C1 segment of cervical spinal cord (tissue), 14 donors: ENCODE measurements at places on chromosomes 5 and 9.

- DNase-seq = no peak
These were observed 56.9 kb downstream of the AHRR start for GRCh38 chr5:378301-378891.

DNA sequence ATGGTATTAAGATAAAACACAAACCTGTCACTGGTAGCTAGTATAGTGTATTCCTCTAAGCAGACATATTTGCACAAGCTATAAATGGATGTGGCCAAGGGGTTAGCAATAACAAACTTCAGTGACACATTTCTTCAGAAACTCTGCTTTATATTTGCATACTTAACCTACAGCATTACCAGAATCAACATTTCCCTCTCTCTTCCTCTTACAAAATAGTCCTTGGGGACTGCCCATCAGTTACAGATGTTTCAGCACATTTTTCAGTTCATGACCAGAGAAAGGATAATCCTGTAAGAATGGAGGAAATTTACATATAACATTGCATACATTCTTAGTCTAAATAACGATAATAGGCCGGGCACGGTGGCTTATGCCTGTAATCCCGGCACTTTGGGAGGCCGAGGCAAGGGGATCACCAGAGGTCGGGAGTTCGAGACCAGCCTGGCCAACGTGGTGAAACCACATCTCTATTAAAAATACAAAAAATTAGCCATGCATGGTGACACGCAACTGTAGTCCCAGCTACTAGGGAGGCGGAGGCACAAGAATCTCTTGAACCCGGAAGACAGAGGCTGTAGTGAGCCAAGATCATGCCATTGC, 25.3 kb upstream of the SLC1A1 start:
- DNase-seq = no peak

DNA sequence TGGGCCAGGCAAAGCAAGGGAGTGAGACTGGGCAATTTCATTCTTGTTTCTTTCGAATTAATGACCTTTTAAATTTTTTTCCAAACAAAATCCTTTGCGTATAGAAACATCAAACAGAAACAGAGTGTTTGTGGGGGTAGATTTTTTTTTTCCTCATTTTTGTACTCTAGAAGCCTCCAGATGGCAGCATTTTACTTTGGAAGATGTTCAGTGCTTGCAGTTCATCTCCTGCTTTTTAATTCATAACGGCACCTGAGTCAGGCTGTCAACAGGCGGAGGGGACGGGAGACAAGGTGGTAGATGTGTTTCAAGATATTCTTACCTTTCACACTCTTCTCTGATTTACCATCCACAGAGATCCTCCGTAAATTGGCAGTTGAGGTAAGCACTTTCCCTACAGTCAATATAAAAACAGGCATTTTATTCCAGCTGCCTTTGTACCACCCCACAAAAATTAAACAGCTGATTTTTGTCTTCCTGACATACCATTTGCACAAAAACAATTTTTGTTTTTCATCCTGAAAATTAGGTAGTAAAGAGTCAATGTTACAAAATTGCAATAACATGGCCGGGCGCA, 99.5 kb upstream of the FBXL17 start:
- no peak for DNase-seq

- DNase-seq = no peak
These were observed 1.1 kb downstream of the FKBP15 start for GRCh38 chr9:113219969-113220368.

- no peak for DNase-seq
These were observed 427 bp downstream of the SERINC5 start for GRCh38 chr5:80255431-80255810.

GRCh38 chr5:78280261-78280660, 14.2 kb downstream of the AP3B1 start:
- DNase-seq = no peak

- no peak for DNase-seq
These were observed 32.5 kb downstream of the JAKMIP2 start for GRCh38 chr5:147750065-147750464.

- DNase-seq = no peak
These were observed 626.5 kb upstream of the ZNF608 start for GRCh38 chr5:125372694-125373631.

DNA sequence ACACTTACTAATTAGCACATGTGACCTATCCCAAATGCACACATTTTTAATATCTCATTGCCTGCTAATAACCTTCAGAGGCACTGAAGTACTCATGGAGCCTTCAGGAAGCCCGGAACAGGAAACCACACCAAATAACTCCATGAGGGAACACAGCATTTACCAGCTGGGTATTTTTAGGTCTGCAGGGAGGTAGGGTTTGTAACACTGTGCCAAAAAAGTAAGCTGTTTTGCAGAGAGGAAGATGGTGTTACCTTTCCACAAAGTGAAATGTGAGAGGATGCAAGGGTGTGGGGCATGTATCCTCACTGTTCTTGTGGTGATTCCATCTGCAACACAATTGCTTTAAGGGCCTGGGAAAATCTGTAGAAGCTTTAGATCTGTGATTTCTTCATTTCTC, 64.4 kb downstream of the NUDT12 start:
- DNase-seq = no peak

DNA sequence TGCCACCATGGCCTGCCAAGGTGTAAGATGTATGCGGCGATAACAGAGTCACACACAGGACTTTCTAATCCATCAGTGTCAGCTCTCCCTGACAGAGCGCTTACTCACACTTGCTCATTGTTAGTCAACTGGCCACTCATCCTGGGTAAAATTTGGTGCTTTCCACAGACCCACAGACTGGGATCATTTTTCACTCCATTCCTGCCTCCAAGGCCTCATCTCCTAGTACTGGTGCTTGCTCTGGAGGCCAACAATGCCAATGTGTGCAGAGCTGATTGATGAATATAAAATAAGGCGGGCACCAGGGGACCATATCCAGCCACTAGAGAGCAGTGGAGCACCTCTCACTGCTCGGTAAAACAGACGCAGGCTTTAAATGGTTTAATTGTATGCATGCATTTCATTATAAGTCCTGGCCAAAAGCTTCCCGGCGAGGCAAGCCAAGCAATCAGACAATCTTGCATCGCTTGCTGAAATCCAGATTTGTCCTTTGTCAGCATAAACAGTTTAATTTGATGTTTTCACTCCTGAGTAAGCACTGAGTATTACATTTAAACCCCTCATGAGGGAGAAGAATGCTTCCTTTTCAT, 22.3 kb downstream of the PSMB7 start:
- peak; percentile 28 for DNase-seq

- DNase-seq = no peak
These were observed 258.1 kb upstream of the EDIL3 start for GRCh38 chr5:84642795-84643194.

GRCh38 chr9:99039505-99040182, 65.3 kb upstream of the TGFBR1 start:
- DNase-seq = no peak

DNA sequence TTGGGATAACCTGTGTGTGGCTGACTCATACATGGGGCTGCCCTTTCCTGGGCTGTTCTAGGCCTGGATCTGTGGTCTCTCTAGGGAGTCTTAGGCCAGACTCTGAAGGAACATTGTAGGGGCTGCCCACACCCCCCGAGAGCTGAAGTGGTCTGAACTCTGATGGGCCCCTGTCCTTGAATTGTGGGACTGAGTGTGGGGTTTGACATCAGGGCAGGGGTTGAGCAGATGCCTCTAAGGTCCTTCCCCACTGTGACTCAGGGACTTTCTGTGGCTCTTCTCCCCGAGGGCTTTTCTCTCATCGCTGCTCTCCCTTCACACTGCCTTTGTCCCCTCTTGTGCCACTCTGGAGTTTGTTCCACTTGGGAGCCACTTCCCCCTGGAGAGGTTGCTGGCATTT, 215.0 kb downstream of the MELK start:
- DNase-seq = no peak

DNA sequence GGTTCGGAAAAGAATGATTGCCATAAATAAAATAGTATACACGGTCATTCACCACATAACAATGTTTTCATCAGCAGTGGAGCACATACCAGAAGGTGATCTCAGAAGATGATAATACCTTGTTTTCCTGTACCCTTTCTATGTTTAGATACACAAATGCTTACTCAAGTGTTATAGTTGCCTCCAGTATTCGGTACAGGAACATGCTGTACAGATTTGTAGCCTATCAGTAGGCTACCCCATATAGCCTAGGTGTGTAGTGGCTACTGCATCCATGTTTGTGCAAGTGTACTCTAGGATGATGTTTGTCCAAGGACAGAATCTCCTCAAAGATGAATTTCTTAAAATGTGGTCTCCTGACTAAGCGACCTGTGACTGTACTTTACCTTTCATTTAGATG, 59.2 kb downstream of the ICE1 start:
- no peak for DNase-seq

GRCh38 chr5:42751044-42751443, 5.6 kb upstream of the CCDC152 start:
- DNase-seq = no peak

DNA sequence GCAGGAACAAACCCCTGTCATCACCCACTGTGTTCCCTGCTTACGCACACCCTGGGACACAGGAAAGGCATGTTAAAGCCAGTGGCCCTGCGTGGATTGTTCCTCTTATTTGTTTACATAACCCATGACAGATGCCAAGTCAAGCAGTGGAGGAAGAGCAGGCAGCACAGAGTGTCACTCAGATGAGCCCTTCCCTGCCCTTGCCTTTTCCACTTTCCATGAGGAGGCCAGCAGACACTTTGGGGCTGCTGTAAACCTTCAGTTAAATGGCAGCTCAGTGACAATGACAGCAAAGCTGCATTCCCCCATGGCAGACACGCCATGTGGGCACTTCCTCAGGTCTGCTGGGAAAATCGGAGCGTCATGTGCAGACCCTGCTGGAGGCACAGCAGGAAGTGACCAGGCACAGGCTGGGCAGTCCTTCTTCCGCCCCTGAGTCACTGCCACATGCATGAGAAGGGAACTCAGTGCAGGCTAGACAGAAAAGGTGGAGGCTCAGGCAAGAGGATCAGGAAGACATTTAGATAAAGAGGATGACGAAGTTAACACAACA, 216.8 kb upstream of the PIK3R1 start:
- DNase-seq = no peak

GRCh38 chr9:29769019-29769418, 2195.7 kb upstream of the C9orf72 start:
- DNase-seq = no peak

DNA sequence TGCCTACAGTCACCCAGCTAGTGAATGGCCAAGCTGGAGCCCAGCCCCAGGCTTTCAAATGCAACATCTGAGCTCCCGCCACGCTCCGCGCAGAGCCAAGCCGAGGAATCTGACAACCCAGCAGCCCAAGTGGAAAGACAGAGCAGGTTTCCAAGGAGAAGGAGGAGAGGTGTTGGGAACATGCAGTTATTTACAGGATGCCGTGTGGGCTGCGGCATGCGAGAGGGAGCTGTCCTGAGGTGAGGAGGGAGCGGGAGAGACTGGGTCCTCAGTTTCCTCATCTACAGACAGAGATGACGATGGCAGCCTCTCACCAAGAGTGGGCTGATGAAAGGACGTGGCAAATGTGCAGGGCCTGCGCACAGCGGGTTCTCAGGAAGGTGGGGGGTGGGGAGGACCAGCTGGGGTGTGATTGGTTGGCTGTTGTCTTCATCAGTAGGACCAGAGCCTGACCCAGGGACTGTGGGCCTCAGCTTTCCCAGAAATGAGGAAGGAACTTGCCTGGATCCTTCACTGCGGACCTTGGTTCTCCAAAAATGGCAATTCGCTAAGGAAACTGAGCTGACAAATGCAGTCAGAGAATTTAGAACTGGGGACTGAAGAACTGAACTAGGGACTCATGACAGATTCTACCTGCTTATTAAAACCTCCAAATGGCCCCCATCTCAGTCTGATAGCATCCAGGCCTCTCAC, 14.8 kb upstream of the CPLX2 start:
- no peak for DNase-seq

DNA sequence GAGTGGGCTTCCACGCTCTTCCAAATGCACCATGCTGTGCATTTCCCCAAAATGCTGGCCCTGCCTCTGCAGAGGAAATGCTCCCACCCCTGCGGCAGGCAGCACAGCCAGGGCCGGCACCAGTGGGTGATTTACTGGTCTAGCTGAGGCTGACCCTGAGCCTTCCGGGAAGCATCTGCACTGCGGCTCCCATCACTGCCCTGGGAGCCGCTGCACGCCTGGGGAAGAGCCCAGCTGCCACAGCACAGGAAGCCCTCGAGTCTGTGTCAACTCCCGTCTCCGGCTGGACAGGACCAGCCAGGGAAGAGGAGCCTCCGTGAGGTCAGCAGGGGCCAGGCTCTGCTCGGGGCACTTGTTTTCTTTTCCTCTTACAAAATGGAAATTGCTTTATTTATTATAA, 25.1 kb upstream of the EEIG1 start:
- no peak for DNase-seq

DNA sequence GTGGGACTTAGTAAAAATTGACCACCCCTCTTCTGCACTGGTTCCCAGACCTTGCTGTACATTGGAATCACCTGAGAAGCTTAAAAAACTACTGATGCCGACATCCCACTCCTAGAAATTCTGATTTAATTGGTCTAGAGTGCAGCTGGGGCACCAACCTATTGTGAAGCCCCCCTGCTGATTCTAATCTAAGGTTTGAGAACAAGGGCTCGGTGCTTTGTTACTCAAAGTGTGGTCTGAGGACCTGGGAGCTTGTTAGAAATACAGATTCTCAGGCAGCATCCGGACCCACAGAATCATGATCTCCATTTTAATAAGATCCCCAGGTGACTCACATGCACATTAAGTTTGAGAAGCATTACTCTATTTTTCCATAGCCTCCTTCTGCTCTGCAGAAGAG, 57.8 kb upstream of the LPAR1 start:
- DNase-seq = no peak

GRCh38 chr5:66958201-66958979, 238.2 kb downstream of the CD180 start:
- DNase-seq = peak; percentile 6

- DNase-seq = no peak
These were observed 9.1 kb upstream of the MAT2B start for GRCh38 chr5:163496286-163496685.

DNA sequence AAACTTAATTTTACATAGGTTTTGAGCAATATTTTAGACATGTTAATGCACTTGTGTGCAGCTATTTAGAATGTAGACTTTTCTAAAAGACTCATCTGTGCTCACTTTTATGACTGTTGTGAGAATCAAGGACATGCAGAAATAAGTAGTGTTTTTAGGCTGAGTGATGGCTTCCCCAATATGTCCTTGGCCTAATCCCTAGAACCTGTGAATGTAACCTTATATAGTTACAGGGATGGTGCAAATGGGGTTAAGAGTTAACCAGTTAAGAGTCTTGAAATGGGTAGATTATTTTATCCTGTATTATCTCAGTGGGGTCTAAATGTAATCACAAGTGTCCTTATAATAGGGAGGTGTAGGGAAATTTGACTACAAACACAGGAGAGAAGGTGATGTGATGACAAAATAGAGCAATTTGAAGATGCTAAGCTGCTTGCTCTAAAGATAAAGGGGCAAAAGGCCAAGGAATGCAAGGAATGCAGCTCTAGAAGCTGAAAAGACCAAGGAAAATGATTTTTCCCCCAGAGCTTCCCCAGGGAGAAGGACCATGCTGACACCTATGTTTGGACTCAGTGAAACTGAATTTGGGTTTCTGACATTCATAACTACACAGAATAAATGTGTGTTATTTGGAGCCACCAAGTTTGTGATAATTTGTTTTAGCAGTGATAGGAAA, 298.0 kb upstream of the PAPPA start:
- DNase-seq = no peak
